Ascending aorta (tissue), 2 donors: ENCODE measurements at places on chromosomes 4 and X.

GRCh38 chrX:44882635-44883034 is 9.6 kb downstream of the KDM6A start:
- no peak for DNase-seq

- no peak for DNase-seq
Measured at GRCh38 chr4:132504438-132504837, 644.7 kb upstream of the PCDH10 start.

GRCh38 chr4:151067316-151067970 is 32.0 kb upstream of the RPS3A start:
- no peak for DNase-seq

- no peak for DNase-seq
Measured at GRCh38 chr4:52939739-52940138, 77.6 kb downstream of the RASL11B start.

- peak; percentile 61 for DNase-seq
Measured at GRCh38 chrX:133250184-133251100, 32.3 kb upstream of the TFDP3 start.

DNA sequence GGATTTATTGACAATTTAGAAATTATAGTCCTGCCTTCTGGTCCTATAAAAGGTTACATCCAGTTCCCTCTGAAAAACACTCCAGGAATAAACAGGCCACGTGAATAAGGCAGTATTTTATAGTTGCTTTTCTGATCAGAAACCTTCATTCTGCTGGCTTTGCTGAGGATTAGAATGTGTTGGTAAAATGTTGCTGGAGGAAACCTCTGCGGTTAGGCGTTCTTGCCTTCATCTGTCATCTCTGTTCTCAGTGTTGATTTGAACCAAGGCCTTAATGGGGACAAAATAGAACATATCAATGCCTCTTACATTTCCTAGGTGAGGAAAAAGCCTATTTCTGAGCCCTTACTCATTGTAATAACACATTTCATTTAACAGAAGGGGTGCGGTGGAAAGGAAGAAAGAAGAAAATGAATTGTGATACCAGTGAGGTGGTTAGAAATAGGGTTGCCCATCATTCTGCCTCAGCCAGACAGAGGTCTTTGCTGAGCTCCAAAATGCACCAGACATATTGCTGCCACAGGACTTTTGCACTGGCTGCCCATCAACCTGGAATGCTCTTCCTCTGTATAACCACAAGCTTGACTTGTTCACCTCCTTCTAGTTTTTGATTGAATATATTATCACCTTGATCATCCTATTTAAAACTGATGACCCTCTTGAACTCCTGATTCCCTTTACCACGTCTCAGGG is 18.0 kb upstream of the SPARCL1 start:
- DNase-seq: no peak

DNA sequence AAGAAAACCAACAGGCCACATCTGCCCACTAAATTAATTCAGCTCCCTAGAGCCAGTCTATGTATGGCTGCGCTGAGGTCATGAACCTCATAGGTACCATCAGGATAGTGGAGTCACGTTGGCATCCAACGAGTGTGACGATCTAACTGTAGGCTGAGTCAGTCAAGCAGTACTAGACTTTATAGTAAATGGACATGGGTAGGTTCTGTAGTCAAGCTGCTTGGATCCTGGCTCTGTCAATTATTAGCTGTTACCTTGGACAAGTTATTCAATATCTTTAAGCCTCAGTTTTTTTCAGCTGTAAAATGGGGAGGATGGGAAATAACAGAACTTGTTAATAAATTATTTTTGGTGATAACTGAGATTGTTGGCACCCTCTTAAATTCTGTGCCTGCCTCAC is 432.4 kb upstream of the RASGEF1B start:
- DNase-seq: no peak

- DNase-seq: no peak
Measured at GRCh38 chrX:118228041-118228440, 111.4 kb upstream of the KLHL13 start.
